ENCODE measurements at places on chromosomes 5 and 9.

- DNase-seq: no peak
Measured at GRCh38 chr9:33442125-33442524, 5.3 kb downstream of the AQP3 start.

DNA sequence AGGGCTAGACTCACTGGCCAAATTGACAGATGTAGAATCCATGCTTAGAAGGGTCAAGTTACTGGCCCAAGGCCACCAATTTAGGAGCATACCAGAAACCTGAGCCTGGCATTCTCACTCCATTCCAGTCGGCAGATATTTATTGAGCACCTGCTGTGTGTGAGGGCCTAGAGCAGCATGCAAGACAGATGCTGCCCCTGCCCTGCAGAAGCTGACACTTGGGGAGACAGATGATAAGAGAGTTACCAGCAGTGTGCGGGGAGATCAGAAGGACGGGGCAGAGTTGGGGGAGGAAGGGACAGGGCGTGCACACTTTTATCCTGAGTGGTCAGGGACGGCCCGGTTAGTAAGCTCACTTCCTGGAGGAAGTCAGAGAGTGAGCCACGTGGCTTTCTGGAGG, 111.5 kb upstream of the RAPGEF1 start:
- DNase-seq: no peak

DNA sequence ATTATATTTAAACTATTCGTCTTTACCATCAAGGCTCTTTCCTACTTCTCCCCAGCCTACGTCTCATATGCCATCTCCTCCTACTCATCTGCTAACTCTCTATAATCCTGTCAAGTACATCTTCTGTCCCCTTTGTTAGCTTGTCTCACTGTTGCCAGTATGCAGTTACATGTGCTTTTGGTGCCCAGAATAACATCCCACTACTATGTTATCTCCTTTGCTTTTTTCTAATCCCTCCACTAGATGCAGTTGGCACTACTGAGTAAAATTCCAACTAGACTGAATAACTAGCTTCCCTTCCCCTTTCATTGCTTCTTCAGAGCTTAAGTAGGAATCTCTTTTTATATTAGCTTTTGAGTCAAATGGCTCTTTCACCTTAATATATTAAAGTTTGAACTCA, 3.0 kb upstream of the ARRDC3 start:
- DNase-seq: no peak

DNA sequence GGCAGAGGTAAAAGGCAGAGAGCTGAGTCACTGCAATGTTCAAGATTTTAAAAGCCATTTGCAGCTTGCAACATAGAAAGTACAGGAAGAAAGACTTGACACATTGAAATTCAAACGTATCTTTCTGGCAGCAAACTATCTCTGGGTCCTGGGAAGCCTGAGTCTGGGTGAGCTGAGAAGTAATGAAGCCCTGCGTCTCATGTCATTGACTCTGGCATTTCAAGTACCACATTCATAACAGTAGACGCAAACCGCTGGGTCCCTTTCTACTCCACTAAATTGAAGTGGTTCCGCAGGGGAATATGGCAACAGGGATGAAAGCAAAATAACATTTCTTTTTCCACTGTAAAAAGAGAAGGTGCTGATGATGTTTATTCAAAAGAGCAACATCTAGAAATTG, 694.3 kb downstream of the BRINP1 start:
- no peak for DNase-seq

DNA sequence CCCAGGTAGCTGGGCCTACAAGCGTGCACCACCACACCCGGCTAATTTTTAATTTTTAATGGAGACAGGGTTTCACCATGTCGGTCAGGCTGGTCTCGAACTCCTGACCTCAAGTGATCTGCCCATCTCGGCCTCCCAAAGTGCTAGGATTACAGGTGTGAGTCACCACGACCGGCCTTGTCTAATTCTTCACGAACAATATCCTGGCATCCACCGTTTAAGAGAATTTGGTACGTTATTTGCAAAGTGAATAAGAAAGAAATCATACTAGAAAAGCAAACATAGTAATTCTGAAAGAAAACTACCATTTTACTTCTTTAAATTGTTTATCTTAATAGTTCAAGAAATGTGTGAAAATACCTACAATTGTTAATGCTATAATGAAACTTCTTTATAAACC, 42.9 kb upstream of the TRIO start:
- DNase-seq: no peak

- no peak for DNase-seq
Measured at GRCh38 chr5:68631884-68632283, 416.3 kb downstream of the PIK3R1 start.

DNA sequence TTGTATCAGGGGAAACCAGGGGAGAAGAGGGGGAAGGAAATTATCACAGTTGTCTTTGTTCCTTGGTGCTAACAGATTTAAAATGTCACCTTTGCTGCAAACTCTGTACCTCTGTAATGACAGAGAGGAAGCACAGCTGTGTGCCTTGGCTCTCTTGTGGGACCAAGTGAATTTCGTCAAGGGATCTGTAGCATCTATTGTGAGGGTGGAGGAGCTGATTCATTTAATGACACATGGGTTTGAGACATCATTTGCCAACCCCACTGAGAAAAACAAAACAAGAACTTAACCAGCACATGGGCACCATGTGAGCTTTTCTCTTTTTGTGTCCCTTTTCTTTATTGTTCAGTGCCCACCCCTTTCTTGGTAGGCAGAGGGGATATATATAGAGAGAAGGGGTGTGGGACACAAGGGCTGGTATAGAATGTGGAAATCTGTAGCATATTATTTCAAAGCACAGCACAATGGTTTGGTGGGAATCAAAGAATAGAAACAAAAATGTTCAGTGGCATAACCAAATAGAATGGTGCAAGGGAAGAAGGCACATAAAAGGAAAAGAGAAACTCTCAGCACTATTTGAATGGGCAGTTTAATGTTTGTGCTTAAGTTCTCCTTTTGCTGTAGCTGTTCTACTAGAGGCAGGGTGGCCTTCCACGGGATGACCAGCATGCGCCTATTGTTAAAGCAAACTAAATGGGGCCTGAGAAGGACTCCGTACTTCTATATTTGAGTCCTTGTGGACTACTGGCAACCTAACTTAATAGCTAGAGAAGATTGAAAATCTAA, 63.3 kb downstream of the LIX1 start:
- no peak for DNase-seq

- no peak for DNase-seq
Measured at GRCh38 chr5:59596586-59597350, 296.8 kb downstream of the PDE4D start.

DNA sequence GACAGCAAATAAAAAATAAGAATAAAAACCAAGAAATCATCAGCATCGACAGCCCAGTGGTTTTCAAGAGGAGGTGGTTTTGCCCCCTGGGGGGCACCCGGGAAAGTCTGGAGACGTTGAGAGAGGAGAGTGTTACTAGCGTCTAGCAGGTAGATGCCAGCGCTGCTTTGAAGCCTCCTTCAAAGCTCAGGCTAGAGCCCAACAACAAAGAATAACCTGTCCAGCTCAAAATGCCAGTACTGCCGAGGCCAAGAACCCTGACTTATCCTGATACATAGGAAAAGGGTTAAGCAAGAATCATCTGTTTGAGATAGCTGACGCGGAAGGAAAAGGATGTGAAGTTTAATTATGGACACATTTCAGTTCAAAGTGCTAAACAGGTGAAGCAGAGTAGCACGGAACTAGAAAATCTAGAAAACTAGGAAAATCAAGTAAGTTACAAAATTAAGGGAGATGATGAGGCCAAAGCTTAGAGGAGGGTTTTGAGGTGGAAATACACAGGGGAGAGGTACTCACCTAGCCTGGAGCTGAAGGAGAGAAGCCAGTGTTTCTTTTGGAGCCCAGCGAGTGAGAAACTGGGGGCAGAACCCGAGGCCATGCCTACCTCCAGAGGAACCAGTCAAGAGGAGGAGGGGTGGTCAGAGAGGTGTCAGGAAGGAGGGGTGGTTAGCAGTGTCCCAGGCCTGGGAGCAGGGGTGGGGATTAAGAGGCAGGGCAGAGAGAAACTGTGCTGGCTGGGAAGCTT, 121.0 kb upstream of the RETREG1 start:
- no peak for DNase-seq

DNA sequence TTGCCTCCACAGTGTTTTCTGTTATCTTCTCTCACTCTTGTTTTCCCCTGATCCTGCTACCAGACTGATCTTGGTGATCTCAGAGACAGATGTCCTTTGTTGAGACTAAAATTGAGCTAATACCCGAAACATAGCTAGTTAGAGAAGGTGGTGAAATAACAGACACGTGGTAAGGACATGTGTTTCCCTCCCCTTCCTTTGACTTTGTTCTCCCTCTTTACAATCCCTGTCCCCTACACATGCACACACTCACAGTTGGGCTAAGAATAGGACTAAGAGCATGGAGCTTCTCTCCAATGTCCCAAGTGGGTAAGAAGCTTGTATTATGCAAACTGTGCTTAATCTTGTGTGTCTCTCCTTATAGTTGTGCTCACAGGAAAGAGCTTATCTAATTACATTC, 1603.0 kb upstream of the C9orf72 start:
- DNase-seq: no peak

DNA sequence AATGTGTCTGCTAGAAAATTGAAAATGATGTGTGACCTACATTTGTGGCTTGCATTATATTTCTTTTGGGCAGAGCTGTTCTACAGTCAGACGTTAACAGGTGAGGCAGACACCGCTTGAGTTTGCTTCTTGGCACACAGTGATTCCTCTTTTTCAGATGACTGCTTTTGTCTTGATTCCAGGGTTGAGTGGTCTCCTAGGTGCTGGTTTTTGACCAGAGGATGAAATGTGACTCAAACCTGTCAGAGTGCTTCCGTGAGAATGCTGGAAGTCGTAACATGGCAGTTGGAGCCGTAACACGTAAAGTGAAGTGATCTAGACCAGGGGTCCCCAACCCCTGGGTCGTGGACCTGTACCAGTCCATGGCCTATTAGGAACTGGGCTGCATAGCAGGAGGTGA, 28.3 kb upstream of the NDFIP1 start:
- DNase-seq: no peak

DNA sequence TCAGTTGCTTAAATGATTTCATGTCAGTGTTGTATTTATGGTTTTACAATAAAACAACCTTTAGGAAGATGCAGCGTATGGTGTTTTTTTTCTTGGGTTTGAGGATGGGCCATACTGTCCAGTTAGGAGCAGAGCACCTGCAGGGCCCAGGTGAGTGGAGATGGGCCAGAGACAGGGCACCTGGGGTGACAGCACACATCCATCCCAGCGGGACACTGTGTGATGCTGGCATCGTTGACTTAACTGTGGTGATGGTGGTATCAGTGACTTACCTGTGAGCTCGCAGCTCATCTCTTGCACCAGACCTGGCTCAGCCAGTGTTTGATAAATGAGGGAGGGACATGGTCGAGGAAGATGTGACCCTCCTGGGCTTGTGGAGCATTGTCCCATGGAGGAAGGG, 21.6 kb downstream of the AMBP start:
- no peak for DNase-seq

GRCh38 chr5:136749016-136749415, 383.7 kb upstream of the TRPC7 start:
- DNase-seq: no peak

GRCh38 chr9:90441814-90442213, 200.8 kb downstream of the DIRAS2 start:
- DNase-seq: no peak

DNA sequence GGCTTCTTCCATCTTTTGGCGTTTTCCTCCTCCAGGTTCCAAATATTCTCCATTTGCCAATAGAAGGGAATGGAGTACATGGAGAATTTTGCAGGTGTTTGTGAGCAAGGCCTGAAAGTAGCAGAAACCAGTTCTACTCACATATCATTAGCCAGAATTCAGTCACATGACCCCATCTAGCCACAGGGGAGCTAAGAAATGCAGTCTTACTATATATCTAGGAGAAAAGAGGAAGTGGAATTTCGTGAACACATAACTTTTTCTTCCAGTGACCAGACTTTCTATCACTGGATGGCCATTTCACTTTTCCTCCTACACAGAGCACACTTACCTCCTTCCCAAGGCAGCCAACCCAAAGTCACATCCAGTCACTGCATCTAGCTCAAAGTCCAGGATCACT, 55.1 kb downstream of the LOX start:
- DNase-seq: no peak

- no peak for DNase-seq
Measured at GRCh38 chr9:107874591-107875369, 385.2 kb upstream of the KLF4 start.

- DNase-seq: no peak
Measured at GRCh38 chr5:43772764-43773477, 169.9 kb downstream of the NNT start.

GRCh38 chr5:175748650-175749049, 90.8 kb downstream of the HRH2 start:
- DNase-seq: no peak

GRCh38 chr9:69923972-69924371, 103.4 kb downstream of the CFAP95 start:
- DNase-seq: no peak

- no peak for DNase-seq
Measured at GRCh38 chr5:30878296-30878695, 315.2 kb upstream of the CDH6 start.

GRCh38 chr9:123276551-123276950, 8.2 kb upstream of the STRBP start:
- no peak for DNase-seq

DNA sequence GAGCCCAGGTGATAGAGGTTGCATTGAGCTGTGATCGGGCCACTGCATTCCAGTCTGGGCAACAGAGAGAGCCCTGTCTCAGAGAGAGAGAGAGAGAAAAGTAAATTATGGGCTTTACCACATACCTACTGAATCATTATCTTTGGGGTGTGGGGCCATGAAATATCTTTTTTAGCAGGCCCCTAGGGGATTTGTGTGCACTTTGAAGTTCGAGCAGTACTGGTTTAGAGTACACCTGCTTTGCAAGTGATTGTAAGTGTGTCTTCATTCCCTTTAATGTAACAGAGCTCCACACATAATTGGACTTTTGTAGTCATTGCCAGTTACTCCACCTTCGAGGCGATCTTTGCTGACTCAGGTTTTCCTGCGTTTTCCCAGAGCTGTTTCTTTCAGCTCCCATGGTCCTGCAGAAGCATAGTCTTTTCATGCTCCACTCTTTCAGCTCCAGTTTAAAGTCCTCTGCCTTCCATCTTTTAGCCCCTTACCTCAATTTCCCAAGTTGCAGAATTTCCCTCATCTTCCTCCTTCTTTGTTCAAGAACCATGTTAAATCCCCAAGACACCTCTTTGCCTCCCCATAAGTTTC, 24.0 kb upstream of the FRMPD1 start:
- DNase-seq: no peak

GRCh38 chr9:131421691-131422090, 27.8 kb downstream of the PRRC2B start:
- DNase-seq: no peak

- DNase-seq: no peak
Measured at GRCh38 chr5:80191991-80192398, 63.9 kb downstream of the SERINC5 start.

DNA sequence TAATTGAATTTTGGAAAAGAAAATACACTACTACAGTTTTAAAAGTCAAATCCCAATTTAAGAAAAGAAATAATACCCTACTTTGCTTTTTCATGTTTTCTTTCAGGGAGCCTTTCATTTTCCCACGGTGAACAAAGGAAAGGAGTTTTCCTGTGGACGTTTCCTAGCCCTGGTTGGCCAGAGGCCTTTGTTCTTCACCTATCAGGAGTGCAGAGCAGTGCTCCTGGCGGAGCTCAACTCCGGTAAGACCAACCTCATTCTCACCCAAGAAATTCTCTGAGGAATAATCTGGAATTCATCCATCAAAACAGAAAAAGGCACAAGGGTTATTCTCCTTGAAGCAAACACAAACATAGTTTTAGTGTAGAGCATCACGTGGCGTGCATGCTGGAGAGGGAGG, 248.9 kb downstream of the ADGRV1 start:
- DNase-seq: no peak

GRCh38 chr5:88377705-88378656, 109.3 kb upstream of the TMEM161B start:
- no peak for DNase-seq

Measured in GDM1 (cell line).